ENCODE measurements at places on chromosomes 16 and 17.
A peak's percentile ranks its signal among the peaks of the same experiment; 100 is the strongest.

DNA sequence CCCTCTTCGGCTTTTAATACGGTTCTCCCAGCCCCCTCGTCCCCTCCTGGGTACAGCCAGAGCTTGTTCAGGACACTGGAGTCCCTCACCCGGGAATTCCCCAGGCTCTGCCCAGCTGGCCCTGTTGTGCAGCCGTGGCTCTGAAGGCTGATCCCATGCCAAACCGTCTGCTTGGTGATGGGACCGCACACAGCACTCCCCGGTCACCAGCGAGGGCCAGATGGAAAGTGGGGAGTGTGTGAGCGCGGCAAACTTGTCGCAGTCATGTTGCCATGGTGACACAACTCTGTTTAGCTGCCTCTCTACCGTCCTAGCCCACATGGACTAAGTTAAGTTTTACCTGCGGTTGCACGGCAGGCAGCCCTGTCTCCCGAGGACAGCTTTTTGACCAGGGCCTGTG is 107.9 kb downstream of the RAP1GAP2 start:
- DNase-seq = no peak

DNA sequence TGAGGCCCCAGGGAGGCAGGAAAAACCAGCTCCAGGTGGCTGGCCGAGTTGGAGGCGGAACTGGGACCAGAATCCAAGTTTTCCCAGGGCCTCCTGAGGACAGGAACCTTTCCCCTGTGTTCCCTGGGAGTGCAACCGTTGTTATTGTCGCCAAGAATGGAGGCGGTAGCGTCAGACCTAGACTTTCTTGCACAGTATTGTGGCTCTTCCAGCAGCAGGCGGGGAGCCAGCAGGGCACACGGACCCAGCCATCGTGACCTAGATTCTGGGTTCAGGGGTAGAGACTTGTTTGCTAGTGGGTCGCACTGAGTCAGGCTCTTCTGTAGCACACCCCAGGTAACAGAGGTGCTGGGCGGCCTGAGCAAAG is 667 bp upstream of the KIF19 start:
- no peak for DNase-seq

GRCh38 chr16:83651871-83652270 is 155.9 kb upstream of the HSBP1 start:
- no peak for DNase-seq

GRCh38 chr17:45369421-45369820 is 52.6 kb upstream of the MAP3K14 start:
- no peak for DNase-seq

- no peak for DNase-seq
Observed at GRCh38 chr17:35568561-35568960, 7.9 kb upstream of the SLFN14 start.

DNA sequence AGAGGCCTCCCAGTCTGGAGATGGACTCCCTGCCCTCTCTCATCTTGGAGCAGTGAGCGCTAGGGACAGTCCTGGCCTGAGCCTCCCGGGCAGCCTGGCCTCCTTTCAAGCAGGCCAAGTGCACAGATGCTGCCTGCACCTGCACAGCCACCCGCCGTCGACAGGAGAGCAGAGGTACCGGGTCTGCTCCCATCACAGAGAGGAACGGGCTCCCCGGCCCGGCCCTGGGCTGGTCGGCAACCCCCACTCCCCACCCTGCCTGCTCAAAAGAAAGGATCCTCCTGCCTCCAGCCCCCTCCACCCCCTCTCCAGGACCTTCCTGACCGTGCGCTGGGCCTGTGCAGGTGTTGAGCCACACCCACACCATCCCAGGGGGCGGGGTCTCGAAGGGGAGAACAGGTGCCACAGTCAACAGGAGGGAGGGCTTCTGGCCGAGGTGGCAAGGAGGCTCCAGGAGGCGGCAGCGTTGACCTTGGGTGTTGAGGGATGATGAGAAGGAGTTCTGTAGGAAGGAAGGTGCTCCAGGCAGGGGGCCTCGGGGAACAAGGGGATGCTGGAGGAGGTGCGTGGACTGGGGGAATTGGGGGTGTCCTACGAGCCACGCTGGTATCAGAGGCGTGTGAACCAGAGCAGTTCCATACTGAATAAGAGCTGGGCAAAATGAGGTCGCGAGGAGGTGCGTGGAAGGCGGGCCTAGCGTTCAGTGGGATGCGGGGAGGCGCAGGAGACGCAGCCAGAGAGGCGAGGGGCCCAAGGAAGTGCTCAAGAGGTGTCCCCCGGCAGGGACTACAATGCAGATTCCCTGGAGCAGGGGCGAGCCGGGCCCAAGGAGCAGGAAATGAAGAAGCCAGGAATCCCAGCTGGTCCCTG is 967 bp upstream of the CDH15 start:
- DNase-seq = peak; percentile 25

- DNase-seq = no peak
Observed at GRCh38 chr17:42920106-42920900, 19.7 kb downstream of the G6PC1 start.

DNA sequence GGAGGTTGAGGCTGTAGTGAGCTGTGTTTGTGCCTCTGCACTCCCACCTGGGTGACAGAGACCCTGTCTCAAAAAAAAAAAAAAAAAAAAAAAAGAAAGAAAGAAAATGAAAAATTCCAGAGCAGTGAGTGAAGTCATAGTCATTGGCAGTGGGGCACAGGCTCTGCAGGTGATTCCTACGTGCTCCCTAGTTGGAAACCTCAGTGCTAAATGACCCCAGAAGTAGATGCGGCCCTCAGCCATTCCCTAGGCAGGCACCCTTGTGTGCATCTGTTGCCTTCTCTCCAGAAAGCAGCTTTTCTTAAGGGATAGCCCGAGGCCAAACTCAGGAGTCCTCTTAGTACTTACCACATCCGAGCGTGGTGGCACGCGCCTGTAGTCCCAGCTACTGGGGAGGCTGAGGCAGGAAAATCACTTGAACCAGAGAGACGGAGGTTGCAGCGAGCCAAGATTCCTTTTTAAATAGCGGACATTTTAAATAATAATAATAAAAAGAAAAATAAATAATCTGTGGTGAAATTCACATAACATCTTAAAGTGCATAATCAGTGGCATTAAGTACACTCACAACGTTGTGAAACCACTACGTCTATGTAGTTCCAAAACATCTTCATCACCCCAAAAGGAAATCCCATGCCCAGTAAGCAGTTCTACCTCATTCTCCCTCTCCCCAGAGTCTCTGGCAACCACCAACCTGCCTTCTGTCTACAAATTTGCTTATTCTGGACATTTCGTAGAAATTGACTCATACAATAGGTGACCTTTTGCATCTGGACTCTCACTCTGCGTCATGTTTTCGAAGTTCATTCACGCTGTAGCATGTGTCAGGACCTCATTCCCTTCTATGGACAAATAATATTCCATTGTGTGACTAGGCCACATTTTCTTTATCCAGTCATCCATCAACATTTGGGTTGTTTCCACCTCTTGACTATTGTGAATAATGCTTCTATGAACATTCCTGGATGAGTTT is 12.5 kb upstream of the SPHK1 start:
- no peak for DNase-seq

DNA sequence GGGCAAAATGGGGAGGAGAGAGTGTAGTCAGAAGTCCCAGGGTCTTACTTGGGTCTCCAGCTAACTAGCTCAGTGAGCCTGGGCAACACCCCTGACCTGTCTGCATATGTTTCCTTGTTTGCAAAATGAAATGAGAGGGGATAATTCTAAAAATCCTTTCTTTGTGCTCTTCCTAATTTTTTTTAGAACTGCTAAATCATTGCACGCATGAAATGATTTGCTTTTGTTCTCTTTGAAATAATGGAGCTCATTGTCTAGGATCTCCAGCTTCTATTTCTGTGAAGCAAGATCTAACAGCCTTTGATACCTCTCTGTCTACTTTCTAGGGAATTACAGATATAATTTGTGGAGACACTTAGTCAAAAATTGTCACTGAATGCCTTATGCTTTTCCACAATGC is 181.3 kb downstream of the CDH13 start:
- DNase-seq = no peak

DNA sequence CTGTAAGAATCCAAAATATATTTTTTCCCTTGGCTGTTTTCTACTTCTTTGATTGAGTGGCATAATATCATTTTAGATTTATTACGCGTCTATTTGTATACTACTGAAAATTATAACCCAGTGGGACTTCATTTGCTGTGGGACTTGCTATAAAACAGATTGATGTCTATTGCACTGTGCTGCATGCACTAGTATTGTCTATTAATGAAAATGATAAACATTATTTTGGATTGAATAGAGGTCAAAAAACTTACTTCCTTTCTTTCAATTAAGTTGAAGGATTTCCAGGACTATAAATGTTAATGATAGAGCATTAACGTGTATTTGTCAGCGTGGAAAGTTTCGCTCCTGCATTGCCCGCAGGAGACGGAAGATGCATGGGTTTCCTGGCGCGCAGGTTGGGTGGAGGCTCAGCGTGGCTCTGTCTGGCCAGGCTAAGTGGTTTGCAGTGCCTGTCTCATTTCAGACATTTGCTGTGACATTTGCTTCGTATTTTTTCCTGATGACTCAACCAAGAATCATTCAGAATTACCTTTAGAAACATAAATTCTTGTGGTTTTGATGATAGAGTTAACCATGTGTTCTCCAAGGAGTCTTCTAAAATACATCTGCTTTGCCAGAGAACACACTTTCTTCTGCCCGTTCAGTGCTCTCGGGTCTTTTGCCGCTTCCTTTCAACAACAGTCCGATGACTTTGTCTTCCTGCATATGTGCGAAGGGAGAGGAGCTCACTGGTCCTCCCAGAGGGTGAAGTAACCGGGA is 216.7 kb downstream of the RPTOR start:
- no peak for DNase-seq

DNA sequence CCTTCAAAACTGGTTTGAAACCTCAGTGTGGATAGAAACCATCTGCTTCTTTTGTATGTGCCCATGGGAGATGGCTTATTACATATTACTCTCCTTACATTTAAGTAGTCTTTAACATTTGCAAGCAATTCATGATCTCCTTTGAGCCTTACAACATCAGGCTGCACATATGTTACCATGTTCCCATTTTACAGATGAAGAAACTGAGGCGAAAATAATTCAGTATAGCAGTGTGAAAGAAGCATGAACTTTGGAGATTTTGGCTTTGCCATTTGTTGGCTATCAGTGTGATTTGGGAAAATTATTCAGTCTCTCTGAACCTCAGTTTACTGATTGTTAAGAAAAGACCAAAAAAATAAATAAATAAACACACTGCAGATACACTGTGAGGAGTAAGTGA is 15.7 kb downstream of the GNAO1 start:
- no peak for DNase-seq

- no peak for DNase-seq
Observed at GRCh38 chr17:49132699-49133364, at the start of gene B4GALNT2. B4GALNT2 (plus strand) TSS chr17:49132769; CDS start chr17:49132793, 24 bp downstream.

- no peak for DNase-seq
Observed at GRCh38 chr16:78669994-78670393, 570.5 kb downstream of the WWOX start.

- DNase-seq = no peak
Observed at GRCh38 chr16:31334934-31335333, 20.0 kb upstream of the ITGAX start.

DNA sequence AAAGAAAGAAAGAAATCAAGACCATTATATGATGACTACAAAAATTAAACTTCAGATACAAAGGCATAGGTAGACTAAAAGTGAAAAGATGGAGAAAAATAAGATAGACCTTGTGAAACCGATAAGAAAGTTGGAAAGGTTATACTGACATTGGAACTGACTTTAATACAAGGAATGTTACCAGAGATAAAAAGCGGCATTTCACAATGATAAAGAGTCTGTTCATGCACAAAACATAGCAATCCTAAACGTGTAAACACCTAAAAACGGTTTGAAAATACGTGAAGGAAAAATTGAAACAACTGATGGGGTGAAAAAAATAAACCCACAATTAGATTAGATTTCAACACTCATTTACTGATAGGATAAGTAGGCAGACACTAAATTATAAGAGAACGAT is 9.6 kb upstream of the ERN1 start:
- no peak for DNase-seq

GRCh38 chr16:79595931-79596450 is 4.5 kb downstream of the MAF start:
- DNase-seq = no peak

- peak; percentile 18 for DNase-seq
Observed at GRCh38 chr16:57984443-57985203, 13.7 kb upstream of the CNGB1 start.

GRCh38 chr16:67158637-67159600 is 790 bp downstream of the TRADD start:
- DNase-seq = no peak

DNA sequence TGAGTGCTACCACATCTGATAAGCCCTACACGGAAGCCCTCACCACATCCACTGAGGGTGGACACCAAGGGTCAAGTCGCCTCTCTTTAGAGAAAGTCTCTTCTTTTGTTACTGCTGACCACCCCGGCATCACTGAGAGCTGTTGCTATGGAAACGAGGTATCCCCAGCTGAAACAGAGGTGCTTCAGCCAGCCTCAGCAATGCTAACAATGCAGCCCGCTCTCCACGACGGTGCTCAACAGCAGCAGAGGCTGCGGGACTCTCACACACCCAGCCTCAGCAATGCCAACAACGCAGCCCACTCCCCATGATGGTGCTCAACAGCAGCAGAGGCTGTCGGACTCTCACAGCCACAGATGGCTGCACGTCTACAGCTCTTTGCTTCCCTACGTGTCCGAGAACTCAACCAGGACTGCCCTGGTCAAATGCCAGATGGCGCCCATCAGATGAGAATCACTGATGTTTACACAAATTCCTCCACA is 41.4 kb downstream of the VPS53 start:
- no peak for DNase-seq

- no peak for DNase-seq
Observed at GRCh38 chr17:1735418-1735817, 7.3 kb upstream of the SERPINF2 start.

- no peak for DNase-seq
Observed at GRCh38 chr16:7270823-7271222, 61.8 kb upstream of the RBFOX1 start.

GRCh38 chr17:42673266-42673884 is 3.4 kb downstream of the PLEKHH3 start:
- no peak for DNase-seq

- DNase-seq = no peak
Observed at GRCh38 chr17:156094-156621, 18.8 kb downstream of the SCGB1C2 start.

GRCh38 chr17:32281011-32281451 is 15.4 kb downstream of the RHBDL3 start:
- peak; percentile 75 for DNase-seq

- DNase-seq = no peak
Observed at GRCh38 chr17:28249706-28250105, 69.3 kb upstream of the TMEM97 start.

Data from NCI-H2029 (cell line).